ENCODE measurements at places on chromosomes 16 and 17. TPM values are rescaled to one million over a fixed set of nuclear protein-coding genes. Genes with fewer than 3 reads are reported as not detected.

SNTB2 gene
- 40.9 TPM for total RNA-seq

TNFSF13 gene
- 4.1 TPM for total RNA-seq

BBS2 gene
- total RNA-seq = 52.3 TPM

PSMD3 gene
- total RNA-seq = 117 TPM

UNK gene
- 70.0 TPM for total RNA-seq

NTN1 gene
- total RNA-seq = 3.3 TPM

FNDC8 gene
- not detected for total RNA-seq

OXLD1 gene
- total RNA-seq = 18.6 TPM

ABCA8 gene
- 0.44 TPM for total RNA-seq

CARD14 gene
- total RNA-seq = 0.36 TPM

PIRT gene
- not detected for total RNA-seq

RAB26 gene
- total RNA-seq = 20.4 TPM

ABCC11 gene
- 0.91 TPM for total RNA-seq

MINK1 gene
- 145 TPM for total RNA-seq

MT1H gene
- not detected for total RNA-seq

PRRT2 gene
- 2.4 TPM for total RNA-seq

WNT3 gene
- total RNA-seq = 8.1 TPM

TMEM114 gene
- 1.8 TPM for total RNA-seq

KRTAP4-1 gene
- total RNA-seq = not detected

SBK1 gene
- total RNA-seq = 91.2 TPM

TBC1D3D gene
- 1.2 TPM for total RNA-seq

IL21R gene
- total RNA-seq = not detected

TBX2 gene
- total RNA-seq = 3.6 TPM

ANKRD40CL gene
- not detected for total RNA-seq

ZNF768 gene
- 80.0 TPM for total RNA-seq

MSLN gene
- total RNA-seq = 0.50 TPM

PDP2 gene
- 20.0 TPM for total RNA-seq

ASGR1 gene
- total RNA-seq = 11.1 TPM

MT4 gene
- total RNA-seq = not detected

SPAG7 gene
- 71.4 TPM for total RNA-seq

ZDHHC1 gene
- 16.5 TPM for total RNA-seq

C1QTNF8 gene
- total RNA-seq = not detected

ABCA3 gene
- total RNA-seq = 6.9 TPM

KCNH4 gene
- total RNA-seq = not detected

MT1F gene
- total RNA-seq = 6.3 TPM

HASPIN gene
- 8.6 TPM for total RNA-seq

ACSM5 gene
- not detected for total RNA-seq

Measured in progenitor cell of endocrine pancreas (in vitro differentiated cells).